CD4-positive, CD25-positive, alpha-beta regulatory T cell (primary cell): ENCODE measurements at places on chromosomes 16 and 17. TPM values are rescaled to one million over a fixed set of nuclear protein-coding genes. Genes with fewer than 3 reads are reported as not detected.

DNA sequence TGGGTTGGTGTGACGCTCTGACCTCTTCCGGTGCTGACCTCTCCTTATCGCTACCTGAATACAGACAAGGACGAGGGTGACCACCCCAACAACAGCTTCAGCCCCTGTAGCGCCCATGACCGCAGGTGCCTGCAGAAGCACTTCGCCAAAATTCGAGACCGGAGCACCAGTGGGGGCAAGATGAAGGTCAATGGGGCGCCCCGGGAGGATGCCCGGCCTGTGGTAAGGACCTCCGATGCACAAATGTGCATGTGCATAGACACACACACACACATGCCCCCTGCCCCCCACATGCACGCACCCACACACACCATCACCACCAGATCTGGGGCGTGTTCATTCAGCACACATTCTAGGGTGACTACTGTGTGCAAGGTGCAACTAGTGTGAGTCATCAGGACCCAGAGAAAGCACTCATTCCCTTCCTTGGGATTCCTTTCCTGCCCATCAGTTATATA lies 9.7 kb downstream of the IGFBP4 start:
- no peak for DNase-seq

- DNase-seq = no peak
These were observed 18.0 kb downstream of the MAPT start for GRCh38 chr17:45912319-45912718.

GRCh38 chr17:8248751-8249607 lies at the start of gene PFAS:
TSS of gene PFAS (plus strand) at chr17:8249289. CDS start at chr17:8253938, 4,649 bp downstream.
- peak; percentile 94 for DNase-seq

DNA sequence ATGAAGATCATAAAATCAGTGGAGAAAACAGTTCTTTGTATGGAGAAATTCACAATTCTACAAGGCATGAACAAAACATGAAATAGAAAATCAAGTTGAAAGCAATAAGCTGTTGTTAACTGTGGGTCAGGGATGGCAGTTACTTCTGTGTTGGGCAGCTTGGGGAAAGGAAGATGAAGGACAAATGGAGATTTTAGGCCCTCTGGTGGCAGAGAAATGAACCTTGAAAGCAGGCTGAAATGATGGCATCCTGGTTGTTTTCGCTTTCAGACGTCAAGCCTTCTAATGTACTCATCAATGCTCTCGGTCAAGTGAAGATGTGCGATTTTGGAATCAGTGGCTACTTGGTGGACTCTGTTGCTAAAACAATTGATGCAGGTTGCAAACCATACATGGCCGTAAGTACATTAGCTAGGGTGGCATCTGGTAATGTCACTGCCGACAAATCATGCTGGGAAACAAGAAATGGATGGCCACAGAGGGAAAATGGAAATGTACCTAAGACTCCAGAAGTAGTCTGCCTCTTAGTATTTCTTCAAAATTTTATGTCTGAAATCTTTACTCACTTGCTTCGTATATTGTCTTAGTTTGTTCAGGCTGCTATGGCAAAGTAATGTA lies 108.9 kb downstream of the MAP2K6 start:
- peak; percentile 41 for DNase-seq

SKAP1 gene
- 196 TPM for total RNA-seq

- DNase-seq = no peak
These were observed 128.5 kb upstream of the EEF2KMT start for GRCh38 chr16:5225931-5226655.

DNA sequence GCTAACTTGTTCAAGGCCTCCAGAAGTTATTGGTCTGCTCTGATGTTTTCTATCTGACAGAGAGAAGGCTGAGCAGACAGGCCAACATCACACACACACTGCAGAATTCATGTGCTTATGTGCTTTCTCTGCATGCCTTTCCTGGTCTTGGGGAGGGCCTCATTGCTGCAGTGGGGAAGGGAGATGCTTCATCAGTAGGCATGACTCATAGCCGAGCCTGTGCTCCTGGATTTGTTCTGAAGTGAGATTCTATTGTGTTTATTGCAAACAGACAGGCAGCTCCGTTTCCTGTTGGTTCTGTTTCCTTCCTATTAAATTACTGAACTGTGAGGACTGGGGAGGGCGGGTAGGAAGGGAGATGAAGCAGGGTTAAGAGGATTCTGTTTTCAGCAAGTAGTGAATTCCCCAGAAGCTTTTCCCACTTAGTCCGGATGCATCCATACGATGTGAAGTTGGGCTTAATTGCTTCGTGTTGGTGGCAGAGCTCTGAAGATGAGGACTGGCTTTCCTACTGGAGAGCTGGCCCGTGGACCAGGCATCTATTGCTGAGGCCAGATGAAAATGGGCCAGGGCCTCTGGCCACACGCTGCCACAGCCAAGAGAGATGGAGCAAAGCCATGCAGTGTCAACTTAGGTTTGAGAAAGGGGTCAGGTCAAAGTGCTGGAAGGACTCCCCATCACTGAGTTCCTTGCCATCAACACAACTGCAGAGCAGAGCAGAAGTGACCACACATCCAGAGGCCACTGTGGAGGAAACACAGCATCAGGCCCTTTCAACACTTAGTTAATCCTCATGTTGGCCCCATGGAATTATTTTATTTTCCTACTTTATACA lies 179.3 kb downstream of the UTP18 start:
- no peak for DNase-seq

KRT31 gene
- not detected for total RNA-seq

DNA sequence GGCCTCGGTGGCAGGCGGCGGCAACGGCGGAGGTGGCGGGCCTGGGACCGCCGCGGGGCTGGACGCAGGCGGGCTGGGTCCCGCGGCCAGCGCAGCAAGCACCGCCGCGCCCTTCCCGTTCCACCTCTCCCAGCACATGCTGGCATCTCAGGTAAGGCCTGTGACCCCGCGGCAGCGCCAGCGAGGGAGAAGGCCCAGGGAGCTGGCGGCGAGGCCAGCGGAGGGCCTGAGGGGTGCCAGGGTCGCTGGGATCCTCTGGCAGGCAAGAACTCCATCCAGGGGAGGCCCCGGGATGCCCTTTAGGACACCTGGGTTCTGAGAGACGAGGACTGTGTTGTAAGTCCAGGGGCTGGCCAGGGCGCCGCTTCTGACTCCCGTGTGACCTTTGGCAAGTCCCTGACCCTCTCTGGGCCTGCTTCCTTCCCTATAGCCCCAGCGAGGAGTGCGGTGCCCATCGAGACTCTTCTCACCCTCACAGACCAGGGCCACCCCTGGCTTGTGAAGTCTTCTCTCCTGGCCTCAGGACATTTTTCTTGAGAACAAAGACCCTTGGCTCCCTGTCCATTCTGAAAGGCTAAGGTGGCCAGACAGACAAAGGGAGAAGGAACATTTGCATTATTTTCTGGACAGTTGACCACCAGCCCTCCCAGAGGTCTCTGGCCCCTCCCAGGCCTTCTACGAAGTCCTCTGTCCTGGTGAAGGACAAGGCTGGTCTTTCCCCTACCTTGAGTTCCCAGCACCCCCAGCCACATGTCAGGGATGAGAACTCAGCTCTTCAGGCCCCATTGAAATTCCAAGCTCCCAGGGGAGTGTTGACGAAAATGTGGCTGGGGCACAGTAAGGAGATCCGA lies 6.3 kb downstream of the TBX2 start:
- DNase-seq = no peak

ICAM2 gene
- 106 TPM for total RNA-seq

TEX2 gene
- 9.3 TPM for total RNA-seq
